Fibroblast of skin of left quadriceps (primary cell): ENCODE measurements at places on chromosomes 16 and 17.

DNA sequence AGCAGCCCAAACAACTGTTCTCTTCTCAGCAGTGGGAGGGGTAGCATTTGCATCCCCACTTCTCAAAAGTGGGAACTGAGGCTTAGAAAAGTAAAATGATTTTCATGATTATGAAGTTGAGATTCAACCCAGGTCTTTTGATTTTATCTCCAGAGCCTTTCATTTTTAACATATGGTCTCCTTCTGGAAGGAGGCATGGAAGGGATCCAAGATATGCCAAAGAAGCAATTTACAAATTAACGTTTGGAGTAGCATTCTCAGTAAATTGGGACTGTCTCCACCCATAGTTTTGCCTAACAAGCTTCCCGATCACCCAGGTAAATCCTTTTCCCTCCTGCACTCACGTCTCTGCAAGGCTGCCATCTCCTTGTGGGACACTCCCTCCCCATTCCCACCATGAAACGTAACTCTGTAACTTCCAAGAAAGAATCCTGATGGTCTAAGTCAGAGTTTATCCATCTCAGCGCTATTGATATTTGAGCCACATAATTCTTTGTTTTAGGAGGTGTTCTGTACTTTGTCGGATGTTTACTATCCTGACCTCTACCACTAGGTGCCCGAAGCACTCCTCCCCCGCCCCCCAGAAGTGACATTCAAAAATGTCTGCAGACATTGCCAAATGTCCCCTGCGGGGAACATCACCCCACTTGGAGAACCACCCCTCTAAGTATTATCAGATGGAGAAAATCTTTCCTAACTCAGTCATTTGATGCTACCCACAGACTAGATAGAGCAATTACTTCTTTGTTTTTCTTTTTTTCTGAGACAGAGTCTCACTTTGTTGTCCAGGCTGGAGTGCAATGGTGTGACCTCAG is 32.9 kb upstream of the NFAT5 start:
- no peak for DNase-seq

DNA sequence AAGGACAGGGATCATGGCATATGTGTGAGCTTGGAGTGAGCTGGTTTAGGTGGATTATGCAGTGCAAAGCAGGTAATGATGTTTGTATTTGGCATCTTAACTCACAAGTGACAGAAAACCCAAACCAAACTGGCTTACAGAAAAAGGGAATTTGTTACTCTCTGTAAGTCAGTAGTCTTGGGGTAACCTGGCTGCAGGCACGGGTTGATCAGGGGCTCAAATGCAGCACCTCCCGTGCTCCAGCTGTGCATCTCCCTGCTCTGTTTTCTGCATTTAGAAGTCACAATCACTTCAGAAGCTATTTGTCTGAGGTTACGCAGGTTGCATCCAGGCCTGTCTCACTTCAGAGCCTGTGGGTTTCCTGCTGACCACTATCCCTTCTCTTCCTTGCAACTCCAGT is 354.3 kb downstream of the CPPED1 start:
- no peak for DNase-seq

- DNase-seq, result no peak
These were observed 11.0 kb downstream of the C1QTNF1 start for GRCh38 chr17:79034931-79035485.

- no peak for DNase-seq
These were observed 7.9 kb downstream of the MSLN start for GRCh38 chr16:768428-768827.

- no peak for DNase-seq
These were observed 2.4 kb upstream of the ITGAX start for GRCh38 chr16:31352376-31353115.

GRCh38 chr16:56513972-56514371 is 5.9 kb downstream of the BBS2 start:
- peak; percentile 32 for DNase-seq

DNA sequence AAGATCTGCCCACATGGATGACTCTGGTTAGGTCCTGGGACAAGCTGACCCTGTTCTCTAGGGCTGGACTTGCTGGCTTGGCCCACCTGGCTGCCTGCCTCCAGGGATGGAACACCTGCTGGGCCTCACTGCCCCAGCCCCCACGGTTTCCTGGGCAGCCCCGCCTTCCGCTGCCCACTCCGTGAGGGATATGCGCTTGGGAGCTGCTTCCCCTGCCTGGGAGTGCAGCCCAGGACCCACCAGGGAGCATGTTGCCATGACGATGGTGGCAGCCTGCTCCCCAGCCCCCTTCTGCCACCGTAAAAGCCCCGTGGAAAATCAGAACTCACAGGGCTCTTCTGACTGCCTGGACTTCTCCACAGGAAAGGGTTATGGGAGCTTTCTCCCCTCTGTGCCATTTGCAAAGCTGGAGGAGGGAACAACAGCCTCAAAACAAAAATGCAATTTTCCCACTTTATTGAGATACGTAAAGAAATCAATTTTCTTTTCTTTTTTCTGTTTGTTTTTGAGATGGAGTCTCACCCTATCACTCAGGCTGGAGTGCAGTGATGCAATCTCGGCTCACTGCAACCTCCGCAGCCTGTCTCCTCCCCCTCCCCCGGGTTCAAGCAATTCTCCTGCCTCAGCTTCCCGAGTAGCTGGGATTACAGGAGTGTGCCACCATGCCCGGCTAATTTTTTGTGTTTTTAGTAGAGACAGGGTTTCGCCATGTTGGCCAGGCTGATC is 18.0 kb upstream of the GAS7 start:
- no peak for DNase-seq

GRCh38 chr17:10474536-10474935 is 5.2 kb upstream of the MYH4 start:
- no peak for DNase-seq

DNA sequence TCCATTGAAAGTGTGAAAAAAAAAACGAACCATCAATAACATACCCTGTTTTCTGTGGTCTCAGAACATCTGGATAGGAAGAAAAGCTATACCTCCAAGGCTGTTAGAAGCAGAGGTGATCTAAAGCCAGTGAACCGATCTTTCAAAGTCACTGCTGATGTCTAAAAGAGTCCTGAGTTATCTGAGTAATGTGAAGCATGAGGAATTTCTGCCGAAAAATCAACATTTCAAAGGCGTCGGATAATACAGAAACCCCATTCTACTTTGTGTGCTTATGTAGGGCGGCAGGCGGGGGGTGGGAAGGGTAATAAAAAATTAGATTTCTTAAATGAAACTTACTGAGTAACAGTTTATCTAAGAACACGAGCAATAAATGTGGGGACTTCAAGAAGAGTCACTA is 3.9 kb downstream of the XYLT1 start:
- no peak for DNase-seq

DNA sequence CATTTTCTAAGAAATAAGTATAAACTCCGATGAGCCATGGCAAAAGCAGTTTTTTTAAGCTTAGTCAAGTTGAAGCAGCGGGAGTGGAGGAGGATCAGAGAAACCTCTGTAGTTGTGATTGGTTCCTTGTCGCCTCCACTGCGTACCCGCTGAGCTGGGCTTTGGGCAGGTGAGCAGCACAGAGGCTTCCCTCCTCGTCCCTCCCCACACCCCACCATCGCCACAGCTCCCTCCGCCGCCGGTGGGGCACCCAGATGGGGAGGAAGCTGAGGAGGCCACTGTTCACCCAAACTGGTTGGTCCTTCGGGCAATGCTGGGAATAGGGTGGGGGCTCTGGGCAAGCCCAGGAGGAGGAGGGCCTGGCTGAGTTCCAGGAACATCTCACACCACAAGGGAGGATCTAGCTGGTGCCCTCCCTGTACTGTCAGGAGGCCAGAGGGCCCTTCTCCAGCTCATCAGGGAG is 5.2 kb upstream of the MRPL38 start:
- DNase-seq, result no peak

DNA sequence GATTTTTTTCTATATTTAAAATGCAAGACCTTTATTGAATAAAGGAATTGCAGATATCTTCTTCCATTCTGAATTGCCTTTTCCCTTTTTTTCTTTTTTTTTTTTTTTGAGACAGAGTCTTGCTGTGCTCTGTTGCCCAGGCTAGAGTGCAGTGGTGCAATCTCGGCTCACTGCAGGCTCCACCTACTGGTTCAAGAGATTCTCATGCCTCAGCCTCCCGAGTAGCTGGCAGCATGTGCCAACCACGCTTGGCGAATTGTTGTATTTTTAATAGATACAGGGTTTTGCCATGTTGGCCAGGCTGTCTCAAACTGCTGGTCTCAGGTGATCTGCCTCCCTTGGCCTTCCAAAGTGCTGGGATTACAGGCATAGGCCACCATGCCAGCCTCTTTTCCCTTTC is 151.5 kb downstream of the CEP112 start:
- no peak for DNase-seq

GRCh38 chr17:66706851-66707450 is 128.0 kb upstream of the CACNG5 start:
- DNase-seq, result no peak

DNA sequence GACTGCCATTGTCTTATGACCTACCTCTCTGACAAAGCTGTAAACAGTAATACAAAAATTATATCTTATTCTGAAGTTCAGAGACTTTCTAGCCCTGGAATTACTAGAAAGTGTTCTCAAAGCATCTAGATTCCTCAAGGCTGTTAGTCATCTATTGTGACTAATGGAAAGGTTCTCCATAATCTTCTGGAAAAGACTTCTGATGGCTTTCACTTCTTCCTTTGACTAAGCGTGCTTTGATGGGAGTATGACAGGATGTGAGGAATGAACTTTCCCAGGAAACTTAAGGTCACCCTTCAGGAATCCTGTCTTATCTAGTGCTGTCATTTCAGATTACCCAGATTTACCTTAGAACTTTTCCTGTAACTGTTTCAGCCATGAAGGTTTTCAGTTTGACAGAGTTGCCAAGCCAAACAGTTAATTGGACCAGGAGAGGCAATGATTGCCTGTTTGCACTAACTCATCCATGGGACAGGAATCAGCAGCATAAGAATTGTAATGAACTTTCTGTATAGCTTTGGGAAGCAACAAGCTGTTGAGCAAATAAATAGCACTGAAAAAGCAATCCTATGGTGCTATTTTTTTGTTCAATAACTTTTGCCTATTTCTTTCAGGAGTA is 43.5 kb downstream of the AP2B1 start:
- no peak for DNase-seq

GRCh38 chr16:20336955-20337354 is 9.6 kb upstream of the GP2 start:
- DNase-seq, result no peak

DNA sequence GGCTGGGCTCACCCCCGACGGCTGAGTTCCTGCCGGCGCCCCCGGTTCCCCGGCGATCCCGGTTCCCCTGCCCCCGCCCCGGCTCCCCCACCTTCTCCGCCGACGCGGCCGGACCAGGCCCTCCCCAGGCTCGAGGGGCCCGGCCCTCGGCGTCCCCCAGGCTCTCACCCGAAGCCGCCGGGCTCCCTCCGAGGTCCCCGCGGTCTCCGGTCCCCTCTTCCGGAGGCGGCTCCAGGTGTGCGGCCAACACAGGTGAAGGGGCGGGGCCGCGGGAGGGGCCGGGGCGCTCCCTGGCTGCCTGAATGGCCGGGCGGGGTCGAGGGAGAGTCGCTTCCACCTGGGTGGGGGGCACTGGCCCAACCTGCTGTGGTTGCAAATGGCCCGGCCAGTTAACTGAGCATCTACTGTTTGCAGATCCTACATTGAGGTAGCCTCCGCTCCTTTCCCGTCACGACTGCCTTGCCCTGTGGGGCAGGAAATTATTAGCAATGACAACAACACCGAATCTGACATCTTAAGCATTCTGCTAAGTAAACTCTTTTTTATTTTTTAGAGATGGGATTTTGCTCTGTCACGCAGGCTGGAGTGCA is at the start of gene BICDL2:
Gene BICDL2 (minus strand): TSS at position 219 of the 590 bp plus-strand sequence. CDS start 1,448 bp downstream, outside the sequence.
- no peak for DNase-seq

- no peak for DNase-seq
These were observed 50.5 kb downstream of the IKZF3 start for GRCh38 chr17:39813631-39814030.
